Epithelial cell of esophagus (primary cell): ENCODE measurements at places on chromosomes 5 and 9.

DNA sequence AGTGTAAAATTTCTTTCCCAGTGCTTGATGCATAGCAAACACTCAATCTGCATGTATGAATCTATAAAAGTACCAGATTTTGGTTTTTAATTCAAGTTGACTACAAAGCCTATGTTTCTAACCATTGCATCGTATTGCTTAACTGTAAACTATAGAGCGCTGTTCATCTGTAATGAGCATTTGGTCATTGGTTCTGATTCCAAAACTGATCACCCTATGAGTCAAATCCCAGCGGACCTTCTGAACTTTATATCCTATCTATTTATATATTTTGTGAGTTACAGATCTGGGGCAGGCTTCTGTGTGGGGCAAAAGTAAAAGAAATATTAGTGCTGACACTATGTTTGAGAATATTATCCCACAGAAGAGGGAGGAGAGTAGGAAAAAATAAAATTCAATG, 305.7 kb upstream of the TNC start:
- DNase-seq = no peak

- DNase-seq = no peak
Observed at GRCh38 chr5:6405591-6405990, 27.2 kb upstream of the MED10 start.

DNA sequence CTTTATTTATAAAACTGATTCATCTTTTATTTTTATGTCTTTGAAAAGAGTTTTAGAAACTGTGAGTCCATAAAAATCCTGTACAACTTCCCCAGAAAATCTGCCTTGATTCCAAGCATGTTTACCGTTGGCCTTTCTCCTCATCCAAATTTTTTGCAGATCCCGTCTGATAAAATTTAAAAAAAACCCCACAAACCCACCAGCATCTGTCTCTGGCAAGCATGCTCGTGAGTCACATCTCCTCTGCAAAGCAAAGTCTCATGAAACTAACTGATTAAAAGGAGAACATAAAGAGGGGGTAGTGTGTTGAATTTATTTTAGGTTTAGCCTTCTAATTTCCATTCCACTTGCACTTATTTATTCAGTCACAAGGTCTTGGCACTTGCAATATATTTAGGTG, 109.4 kb downstream of the MAT2B start:
- DNase-seq = no peak

- no peak for DNase-seq
Observed at GRCh38 chr9:132846109-132846917, 31.8 kb downstream of the AK8 start.

GRCh38 chr5:116905885-116906284, 331.3 kb upstream of the SEMA6A start:
- no peak for DNase-seq

DNA sequence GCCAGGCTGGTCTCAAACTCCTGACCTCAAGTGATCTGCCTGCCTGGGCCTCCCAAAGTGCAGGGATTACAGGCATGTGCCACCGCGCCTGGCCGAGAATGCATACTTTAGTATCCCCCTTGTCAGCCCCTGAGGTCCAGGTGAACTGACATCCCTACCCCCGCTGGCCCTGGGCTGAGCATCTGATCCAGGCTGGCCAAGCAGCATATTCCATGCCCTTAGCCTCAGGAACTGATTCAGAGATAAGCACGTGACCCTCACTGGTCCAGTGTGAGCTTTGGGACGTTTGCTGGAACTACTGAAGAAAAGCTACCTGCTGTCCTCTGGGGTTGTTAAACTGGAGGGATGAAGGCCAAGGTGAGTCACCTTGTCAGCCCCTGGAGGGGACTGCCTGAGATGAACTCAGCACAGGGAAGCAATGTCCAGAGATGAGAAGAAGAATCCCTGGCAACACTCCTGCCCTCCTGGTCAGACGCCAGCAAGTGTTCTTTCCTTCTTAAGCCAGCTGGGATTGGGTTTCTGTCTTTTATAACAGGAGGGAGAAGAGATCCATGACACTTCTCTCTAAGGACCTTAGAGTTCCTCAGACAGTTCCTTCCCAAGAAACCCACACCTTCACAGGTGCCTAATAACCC, 59.1 kb upstream of the FBXW11 start:
- no peak for DNase-seq

DNA sequence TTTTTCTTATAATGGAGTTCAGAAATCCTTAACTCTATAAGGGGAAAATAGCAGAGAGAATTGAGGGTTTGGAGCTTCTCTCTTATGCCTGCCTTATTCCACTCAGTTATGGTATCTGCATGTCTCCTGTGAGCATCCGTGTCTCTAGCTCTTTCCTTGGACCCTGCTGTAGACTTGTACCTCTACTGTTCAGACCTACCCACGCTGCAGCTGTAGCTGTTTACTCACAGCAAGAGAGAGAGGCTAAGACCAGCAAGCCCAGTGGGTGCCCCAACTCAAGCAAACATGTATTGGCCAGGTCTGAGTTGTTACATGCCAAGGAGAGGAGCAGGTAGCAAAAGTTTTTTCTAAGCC, 7.1 kb upstream of the PCSK1 start:
- no peak for DNase-seq

- peak; percentile 57 for DNase-seq
Observed at GRCh38 chr9:15642369-15642962, 89.6 kb downstream of the CCDC171 start.

DNA sequence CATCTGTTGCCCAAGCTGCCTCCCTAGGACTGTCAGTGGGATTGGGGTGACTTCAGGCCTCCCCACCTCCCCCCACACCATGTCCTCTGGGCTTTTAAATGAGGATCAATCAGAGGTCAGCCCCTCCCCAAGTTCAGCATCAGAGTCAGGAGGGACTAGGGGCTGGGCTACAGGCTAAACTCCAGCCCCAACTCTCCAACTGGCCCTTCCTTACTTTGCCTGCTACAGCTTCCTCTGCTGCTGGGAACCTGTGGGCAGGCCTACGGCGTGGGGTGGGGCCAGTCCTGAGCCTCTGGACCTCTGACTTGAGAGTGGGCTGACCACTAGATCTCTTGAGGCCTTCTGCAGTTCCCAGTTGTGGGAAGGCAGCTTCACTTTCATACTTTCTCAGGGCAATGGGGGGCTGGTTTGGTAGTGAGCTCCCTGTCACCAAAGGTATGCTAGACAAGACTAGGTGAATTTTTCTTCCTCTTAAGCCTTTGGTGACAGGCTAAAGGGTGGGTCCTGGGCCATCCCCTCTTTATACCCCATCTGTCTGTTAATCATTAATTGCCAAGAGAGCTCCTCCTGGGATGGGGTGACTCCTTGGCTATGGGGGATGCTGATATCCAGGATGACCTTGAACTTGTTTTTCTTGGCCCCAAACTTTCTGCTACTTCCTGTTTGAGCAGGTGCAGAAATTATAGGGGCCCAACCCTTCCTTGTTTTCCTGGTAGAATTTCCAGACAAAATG, 10.8 kb upstream of the DAB2IP start:
- no peak for DNase-seq

- DNase-seq = no peak
Observed at GRCh38 chr9:124504530-124505005, 2.6 kb downstream of the NR5A1 start.

DNA sequence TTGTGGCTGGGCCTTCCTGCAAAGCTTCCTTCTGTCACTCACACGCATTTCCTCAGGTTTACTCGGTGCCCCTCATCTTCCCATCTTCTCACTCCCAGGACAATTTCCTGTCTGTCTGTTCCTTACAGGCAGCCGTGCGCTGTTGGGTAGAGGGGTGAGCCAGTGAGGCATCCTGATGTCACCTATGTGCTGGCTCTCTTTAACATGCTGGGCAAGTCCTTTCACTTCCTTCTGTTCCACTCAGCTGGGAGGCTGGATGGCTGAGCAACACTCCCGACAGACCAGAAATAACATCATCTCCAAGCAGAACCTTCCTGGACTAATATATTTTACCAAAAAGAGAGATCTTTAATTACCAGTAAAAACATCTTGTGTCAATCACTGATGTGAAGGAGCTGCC, 103.0 kb downstream of the HSD17B3 start:
- DNase-seq = peak; percentile 19

GRCh38 chr9:76302543-76302942, 91.7 kb downstream of the RFK start:
- DNase-seq = no peak

GRCh38 chr5:137624786-137625349, 111.0 kb downstream of the KLHL3 start:
- DNase-seq = no peak

DNA sequence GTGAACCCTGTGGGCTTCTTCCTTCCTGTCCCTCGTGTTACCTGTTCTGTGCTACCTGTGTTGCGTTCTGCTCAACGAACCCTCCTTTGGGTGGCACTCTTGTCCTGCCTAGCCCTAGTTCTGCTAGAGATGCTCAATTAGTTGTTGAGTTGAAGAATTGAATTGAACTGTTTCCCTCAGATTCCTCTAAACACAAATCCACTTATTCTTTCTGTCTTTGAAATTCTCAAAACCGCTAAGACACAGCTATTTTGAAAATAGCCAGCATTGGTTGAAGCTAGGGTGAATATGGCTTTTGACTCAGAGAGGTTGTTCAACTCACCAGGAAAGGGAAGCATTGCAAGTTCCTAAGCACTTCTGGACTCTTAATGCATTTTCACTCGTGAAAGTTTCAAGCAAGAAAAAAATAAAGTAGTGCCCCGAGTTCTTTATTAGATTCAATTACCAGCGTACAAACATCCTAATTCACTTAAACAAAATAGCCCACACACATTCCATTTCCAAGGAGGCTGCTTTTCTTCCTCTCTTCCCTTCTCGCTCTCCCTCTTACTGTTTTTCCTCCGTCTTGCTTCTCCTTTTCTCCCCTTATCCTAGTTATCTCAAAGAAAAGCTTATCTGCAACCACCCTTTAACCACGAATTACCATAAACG, 642 bp upstream of the ITGA1 start:
- peak; percentile 68 for DNase-seq
